CD4-positive, alpha-beta T cell treated with Interleukin-12 subunit alpha and Interleukin-12 subunit beta, for 1 hour (primary cell): ENCODE measurements at places on chromosomes 11 and 22.
A peak's percentile ranks its signal among the peaks of the same experiment; 100 is the strongest.

GRCh38 chr11:69234740-69235710 is 58.9 kb upstream of the MYEOV start:
- no peak for DNase-seq

- DNase-seq = no peak
These were observed 27.7 kb downstream of the DDI1 start for GRCh38 chr11:104064034-104064630.

- DNase-seq = no peak
These were observed 26.3 kb downstream of the OPCML start for GRCh38 chr11:133506023-133506422.

DNA sequence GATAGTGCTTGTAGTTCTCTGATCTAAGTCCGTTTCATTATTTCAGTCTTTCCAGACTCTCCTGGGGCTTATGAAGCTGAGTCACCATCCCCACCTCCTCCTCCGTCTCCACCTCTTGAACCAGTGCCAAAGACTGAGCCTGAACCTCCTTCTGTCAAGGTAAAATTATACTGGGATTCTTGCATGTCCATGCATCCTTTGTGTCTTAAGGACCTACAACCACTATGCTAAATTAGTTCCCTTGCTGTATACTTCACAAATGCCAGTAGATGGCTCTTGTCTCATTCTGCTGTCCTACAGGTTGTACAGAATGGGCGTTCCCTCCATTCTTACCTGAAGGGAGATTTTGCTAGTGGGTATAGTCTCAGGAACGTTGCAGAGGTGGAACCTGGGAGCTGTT is 42.2 kb downstream of the POLD3 start:
- no peak for DNase-seq

DNA sequence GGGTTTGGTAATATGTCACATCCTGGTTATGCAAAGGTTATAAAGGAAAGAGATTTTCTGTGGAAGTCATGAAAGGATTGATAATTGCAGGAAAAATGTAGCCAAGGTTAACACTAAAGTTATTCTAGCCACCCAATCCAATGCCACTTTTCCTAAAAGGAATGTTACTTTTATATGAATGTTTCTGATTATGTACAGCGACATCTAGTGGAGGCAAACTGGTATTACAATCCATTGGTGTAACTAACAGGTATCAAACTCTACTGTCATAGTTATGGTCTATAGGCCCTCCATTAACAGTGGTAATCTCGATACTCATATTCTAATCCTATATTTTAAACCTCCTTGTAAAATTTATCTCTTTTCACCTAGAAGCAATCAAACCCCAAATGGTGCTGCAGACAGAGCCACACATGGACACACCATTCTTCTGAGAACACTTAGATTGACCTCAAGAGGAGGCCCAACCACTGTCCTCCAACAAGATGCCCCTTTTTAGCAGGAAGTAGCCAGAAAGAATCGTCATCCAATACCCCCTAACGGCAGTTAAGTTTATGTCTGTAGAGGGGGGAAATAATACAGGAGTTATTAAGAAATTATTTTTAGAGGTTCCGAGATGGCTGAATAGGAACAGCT is 74.9 kb upstream of the RAG2 start:
- DNase-seq = peak; percentile 50

- no peak for DNase-seq
These were observed 141.3 kb upstream of the POU2AF2 start for GRCh38 chr11:111104185-111104584.

GRCh38 chr11:61918251-61918937 is 1.0 kb upstream of the RAB3IL1 start:
- no peak for DNase-seq

DNA sequence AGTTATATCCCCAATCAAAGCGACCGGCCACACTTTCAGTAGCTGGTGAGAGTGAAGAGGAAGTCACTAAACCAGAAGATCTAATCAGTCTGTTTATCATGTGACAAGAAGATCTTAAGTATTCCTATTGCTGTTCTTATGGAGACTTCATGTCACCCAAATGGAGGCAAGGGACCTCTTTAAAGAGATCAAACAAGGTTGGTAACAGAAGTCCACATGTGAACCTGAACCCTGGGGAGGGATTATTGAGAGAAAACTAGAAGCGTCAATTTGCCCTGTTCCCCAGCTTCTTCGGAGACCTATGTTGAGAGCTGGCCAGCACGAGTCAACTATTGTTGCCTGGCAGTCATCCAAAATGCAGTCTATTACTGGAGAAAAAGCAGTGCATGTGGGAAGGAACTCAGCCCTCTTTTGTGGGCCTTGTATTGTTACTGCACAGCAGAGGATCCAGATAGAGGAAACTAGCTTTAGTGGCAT is 76.9 kb upstream of the CTSC start:
- peak; percentile 38 for DNase-seq

GRCh38 chr22:22060200-22061084 is 77.9 kb upstream of the TOP3B start:
- peak; percentile 17 for DNase-seq

- no peak for DNase-seq
These were observed 100.2 kb upstream of the LMO1 start for GRCh38 chr11:8363921-8364320.

DNA sequence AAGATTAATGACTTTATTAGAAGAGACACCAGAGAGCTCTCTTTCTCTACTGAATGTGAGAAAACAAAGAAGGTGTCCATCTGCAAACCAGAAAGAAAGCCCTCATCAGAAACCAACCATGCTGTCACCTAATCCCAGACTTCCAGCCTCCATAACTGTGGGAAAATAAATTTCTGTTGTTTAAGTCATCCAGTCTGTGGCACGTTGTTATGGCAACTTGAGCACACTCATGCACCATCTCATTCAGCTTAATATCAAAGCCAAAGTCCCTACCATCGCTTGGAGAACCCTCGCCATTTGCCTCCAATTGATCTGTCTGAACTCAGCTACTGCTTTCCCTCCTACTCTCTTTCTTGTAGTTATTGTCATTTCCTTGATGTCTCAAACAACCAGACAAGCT is 766.1 kb upstream of the ARHGAP42 start:
- no peak for DNase-seq

- DNase-seq = no peak
These were observed 61.9 kb downstream of the MTNR1B start for GRCh38 chr11:93031386-93031785.

DNA sequence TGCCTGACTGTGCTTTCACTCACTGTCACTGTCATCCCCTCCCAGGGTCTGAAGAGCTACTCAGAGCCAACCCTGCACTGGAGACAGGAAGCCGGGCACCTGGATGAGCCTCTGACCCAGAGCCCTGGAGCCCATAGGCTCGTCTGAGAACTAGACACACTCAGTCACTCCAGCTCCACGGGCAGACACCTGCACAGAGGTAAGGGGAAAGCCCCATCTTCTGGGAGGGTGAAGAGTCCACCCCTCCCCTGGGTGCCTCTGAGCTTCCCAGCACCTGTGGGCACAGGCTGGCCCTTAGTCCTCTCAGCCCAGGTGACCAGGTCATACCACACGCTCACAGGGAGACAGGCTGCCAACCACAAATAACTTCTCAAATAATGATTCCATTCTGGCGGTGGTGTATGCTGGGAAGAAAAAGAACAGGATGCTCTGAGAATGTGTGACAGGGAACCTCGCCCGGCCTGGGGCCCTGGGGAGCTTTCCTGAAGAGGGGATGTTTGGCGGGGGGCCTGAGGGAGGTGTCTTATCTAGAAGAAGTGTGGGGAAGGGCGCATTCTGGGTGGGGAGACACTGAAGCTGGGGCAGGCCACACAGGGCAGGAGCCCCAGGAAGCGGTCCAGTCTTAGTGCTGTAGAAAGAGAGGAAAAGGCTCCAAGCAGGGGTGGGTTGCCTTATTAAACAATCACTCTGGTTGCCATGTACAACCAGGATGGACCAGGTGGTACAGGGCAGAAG is 5.3 kb downstream of the CCDC157 start:
- no peak for DNase-seq

GRCh38 chr11:10109806-10110205 is 184.2 kb downstream of the SBF2 start:
- DNase-seq = no peak

GRCh38 chr11:10667521-10667885 is 26.1 kb downstream of the IRAG1 start:
- no peak for DNase-seq

- no peak for DNase-seq
These were observed 67.5 kb upstream of the SCUBE2 start for GRCh38 chr11:9158898-9159391.

- DNase-seq = no peak
These were observed 36.4 kb downstream of the PIK3C2A start for GRCh38 chr11:17171343-17171742.

GRCh38 chr22:44452531-44453420 is 45.3 kb downstream of the RTL6 start:
- DNase-seq = no peak

DNA sequence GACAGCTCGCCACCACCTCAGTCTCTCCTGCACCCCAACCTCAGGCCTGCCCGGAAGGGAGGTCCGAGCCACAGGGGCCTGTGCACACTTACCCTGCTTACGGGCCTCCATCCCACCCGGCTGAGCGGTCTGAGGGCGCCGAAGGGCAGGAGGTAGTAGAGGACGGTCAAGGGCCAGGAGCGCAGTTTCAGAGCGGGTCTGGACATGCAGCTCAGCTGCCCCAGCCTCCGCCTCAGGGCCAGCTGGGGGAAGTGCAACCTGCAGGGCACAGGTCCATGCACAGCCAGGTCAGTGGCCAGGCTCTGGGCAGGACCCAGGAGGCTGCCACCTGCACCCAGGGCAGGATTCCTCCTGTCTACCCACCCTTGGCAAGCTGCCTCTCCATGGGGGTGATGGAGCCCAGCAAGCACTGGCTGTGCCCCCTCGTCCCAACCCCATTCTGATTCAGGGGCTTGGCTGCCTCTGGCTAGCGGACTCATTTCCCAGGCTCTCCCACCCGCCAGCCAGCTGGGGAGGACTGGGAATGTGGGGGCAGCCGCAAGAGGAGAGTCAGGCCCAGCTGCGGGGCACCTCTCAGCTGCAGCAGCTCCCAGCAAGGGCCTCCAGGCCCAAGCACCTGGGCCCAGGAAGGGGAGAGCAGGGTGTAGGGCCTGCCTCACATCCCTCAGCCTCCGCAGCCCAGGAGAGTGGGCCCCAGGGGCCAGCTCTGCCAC is 38.3 kb downstream of the PISD start:
- DNase-seq = no peak

DNA sequence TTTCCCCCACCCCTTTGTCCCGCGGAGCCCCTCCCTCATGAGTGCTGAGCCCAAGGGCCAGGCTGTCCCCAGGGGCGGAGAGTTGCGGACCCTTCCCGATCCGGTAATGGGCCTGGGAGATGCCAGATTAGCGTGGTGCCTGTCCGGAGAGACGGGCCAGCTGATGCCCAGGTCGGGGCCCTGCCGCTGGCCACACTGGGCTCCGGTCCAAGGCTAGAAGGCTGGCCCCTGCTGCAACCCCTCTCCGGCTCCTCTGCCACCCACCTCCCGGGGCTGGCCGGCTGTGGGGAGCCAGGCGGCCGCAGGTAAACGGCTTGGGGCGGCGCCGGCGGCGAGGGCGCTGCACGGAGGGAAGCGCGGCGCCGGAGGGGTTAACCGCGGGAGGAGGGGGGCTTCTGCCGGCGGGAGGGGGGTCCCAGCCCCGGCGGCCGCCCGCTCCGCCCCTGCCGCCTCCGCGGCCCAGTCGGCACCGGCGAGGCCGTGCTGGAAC is at the start of gene KCNK4:
Gene KCNK4, plus strand, starts transcription at position 41 of the 490 bp plus-strand sequence. CDS start 1,717 bp downstream, outside the sequence.
- DNase-seq = no peak

- no peak for DNase-seq
These were observed 4.8 kb upstream of the ELFN2 start for GRCh38 chr22:37431801-37432707.

GRCh38 chr11:125390946-125391345 is 105.1 kb downstream of the FEZ1 start:
- no peak for DNase-seq

GRCh38 chr11:117199916-117200812 is 994 bp downstream of the TAGLN start:
- no peak for DNase-seq

GRCh38 chr22:40659166-40659565 is 20.1 kb upstream of the MCHR1 start:
- DNase-seq = no peak

GRCh38 chr11:10317776-10318526 is 13.1 kb downstream of the ADM start:
- DNase-seq = no peak

DNA sequence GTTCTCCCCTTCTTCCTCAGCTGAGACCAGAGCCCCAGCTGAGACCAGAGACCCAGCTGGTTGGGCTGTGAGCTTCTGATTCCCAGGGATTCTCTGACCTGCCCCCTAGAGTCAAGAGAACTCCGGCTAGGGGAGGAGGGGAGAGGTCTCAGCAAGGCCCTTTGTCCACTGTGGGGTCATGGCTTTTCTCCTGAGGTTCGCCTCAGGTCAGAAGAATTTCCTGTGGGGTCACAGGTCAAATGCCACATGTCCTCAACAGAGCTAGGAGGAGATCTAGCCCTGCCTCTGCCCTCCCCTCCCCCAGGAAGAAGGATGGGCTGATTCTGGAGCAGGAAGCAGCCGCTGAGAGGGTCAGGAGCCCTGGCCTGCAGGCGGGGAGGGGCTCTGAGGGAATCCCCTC is 23.7 kb downstream of the HTR3A start:
- no peak for DNase-seq

- no peak for DNase-seq
These were observed 33.9 kb upstream of the PANX2 start for GRCh38 chr22:50136581-50137015.
